ENCODE measurements at places on chromosomes 2 and 18. TPM values are rescaled to one million over a fixed set of nuclear protein-coding genes. Genes with fewer than 3 reads are reported as not detected.

NFATC1 gene
- total RNA-seq: 4.2 TPM

XPO1 gene
- 302 TPM for total RNA-seq

TUBB8B gene
- not detected for total RNA-seq

CFAP221 gene
- total RNA-seq: not detected

SLC9A4 gene
- total RNA-seq: not detected

PLEKHM3 gene
- 11.6 TPM for total RNA-seq

TDRD15 gene
- total RNA-seq: not detected

SCN1A gene
- not detected for total RNA-seq

POTEJ gene
- total RNA-seq: not detected

RTP5 gene
- total RNA-seq: not detected

PREB gene
- total RNA-seq: 41.3 TPM

EGR4 gene
- total RNA-seq: not detected

RAB31 gene
- 64.1 TPM for total RNA-seq

NT5C1B gene
- not detected for total RNA-seq

SCN7A gene
- total RNA-seq: 0.23 TPM

WNT10A gene
- not detected for total RNA-seq

C1QL2 gene
- total RNA-seq: not detected

COBLL1 gene
- 26.9 TPM for total RNA-seq

TEKT4 gene
- total RNA-seq: not detected

MROH2A gene
- total RNA-seq: not detected

MARCHF4 gene
- 10.8 TPM for total RNA-seq

RAMP1 gene
- 0.23 TPM for total RNA-seq

HAAO gene
- total RNA-seq: not detected

SKOR2 gene
- total RNA-seq: not detected

TMEM17 gene
- total RNA-seq: 3.0 TPM

OBSL1 gene
- 43.1 TPM for total RNA-seq

DIPK1C gene
- not detected for total RNA-seq

SCYGR1 gene
- not detected for total RNA-seq

PDK1 gene
- total RNA-seq: 19.3 TPM

Measured in smooth muscle cell of the umbilical artery (primary cell).